ENCODE measurements at places on chromosomes 6 and 20.

DNA sequence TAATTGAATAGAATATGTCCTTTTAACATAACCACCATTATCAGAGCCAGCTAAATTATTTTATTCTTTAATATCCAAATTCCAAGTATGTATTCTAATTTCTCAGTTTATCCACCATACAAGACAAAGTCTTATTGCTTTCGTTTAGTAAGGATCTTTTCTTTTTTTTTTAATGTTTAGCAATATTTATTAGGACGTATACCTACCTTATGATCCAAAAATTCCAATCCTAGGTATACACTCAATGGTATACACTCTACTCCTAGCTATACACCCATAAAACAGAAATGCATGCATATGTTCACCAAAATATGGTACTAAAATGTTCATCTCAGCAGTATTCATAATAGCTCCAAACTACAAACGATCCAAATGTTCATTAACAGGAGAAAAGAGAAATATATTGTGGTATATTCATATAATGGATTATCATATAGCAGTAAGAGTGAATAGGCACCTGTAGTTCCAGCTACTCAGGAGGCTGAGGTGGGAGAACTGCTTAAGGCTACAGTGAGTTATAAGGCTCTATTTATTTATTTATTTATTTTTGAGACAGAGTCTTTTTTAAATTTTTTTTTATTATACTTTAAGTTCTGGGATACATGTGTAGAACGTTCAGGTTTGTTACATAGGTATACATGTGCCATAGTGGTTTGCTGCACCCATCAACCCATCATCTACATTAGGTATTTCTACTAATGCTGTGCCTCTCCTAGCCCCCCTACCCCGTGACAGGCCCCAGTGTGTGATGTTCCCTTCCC is 17.3 kb downstream of the TNFAIP3 start:
- DNase-seq = no peak

- DNase-seq = no peak
These were observed 17.6 kb downstream of the PRDM1 start for GRCh38 chr6:106103728-106104109.

DNA sequence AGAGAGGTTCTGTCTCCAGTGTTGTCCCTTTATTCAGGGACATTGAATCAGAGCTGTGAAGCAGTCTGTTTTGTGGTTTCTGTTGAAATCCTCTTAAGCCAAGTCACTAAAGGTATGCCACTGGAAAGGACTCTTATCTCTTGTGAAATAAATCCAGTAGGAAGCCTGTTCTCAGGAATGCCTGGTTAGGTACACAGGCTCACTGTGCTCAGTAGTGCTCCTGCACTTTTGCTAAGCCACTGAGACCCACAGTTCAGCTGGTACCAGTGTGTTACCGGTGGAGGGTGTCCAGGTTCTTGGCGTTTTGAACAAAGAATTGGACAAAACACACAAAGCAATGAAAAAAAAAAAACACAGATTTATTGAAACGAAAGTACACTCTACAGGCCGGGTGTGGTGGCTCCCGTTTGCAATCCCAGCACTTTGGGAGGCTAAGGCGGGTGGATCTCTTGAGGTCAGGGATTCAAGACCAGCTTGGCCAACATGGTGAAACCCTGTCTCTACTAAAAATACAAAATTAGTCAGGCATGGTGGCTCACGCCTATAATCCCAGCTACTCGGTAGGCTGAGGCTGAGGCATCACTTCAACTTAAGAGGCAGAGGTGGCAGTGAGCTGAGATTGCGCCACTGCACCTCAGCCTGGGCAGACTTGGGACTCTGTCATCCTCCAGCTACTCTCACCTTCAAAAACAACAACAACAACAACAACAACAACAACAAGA is 186.1 kb downstream of the JARID2 start:
- DNase-seq = no peak

DNA sequence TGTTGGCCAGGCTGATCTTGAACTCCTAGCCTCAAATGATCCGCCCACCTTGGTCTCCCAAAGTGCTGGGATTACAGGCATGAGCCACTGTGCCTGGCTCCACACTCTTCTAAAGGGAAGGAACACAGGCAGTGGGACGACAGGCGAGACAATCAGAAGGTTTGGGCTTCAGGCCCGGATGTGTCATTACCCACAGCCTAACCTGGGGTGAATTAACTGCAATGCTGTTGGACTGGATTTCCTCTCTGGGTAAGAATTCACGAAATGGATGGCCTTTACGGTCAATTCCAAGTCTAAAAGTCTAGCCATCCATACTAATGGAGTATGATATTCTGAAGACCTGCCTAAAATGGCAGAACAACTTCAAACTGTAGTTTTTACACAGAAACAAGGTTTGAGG is 83.7 kb upstream of the CCDC28A start:
- no peak for DNase-seq

DNA sequence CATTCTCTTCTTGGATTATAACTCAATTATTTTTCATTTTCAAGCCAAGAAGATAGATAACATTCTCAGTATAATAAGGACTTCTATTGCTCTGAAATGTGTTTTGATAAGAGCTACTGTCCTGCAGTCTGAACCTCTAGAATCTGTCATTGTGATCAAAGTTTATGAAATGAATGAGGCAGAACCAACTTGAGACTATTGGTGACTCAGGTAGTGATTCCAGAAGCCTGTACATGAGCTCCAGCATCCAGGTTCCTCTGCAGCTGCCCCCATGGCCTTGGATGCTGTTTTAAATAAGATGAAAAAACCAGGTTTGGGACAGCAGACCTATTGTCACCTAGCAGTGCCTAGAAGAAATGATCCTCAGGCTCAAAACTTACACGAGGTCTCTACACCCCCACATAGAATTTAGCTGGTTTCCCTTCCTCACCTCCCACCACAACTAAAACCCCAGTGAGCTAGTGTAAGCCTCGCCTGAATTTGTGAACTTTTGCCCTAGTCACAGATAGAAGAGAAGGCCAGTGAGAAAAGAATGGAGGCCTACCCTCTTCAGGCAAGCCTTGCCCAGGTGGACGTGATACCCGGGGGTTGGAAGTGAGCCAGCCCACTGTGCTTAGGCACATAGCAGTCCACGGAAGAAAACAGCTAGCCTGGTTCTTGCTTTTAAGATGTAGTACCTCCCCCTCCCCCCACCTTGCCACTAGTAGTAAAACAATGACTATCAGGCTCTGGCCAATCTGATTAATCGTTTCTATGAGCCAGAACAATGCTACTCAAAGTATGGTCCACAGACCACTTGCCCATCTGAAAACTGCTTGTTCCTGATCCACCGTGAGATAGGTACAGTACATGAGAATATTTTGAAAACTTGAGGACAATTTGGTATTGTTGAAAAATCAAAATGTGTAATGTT is 73.0 kb upstream of the SYNJ2 start:
- DNase-seq = no peak

DNA sequence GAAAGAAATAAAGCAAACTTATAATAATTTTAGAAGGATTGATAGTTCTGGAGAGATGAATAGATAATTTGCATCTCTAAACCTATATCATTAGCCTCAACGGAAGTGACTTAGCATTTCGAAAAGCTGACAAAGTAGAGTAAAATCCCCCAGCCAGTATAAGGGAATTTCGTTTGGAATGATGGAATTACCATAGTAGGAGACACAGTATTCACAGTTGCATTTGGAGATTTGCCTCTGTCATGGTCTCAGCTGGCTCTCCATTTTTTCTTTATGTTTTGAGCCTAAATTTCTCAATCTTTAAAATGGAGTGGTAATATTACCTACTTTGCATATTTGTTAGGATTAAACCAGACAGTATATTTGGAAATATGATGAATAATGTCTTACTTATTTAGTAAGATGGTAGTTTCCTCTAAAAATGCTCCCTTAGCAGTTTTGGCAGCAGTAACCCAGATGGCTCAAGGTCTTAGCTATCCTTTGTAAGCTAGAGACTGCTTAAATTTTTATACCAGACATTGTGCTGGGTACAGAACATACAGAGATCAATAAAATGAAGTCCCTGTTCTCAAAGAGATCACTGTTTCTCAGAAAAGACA is 58.2 kb downstream of the SMAP1 start:
- DNase-seq = no peak

DNA sequence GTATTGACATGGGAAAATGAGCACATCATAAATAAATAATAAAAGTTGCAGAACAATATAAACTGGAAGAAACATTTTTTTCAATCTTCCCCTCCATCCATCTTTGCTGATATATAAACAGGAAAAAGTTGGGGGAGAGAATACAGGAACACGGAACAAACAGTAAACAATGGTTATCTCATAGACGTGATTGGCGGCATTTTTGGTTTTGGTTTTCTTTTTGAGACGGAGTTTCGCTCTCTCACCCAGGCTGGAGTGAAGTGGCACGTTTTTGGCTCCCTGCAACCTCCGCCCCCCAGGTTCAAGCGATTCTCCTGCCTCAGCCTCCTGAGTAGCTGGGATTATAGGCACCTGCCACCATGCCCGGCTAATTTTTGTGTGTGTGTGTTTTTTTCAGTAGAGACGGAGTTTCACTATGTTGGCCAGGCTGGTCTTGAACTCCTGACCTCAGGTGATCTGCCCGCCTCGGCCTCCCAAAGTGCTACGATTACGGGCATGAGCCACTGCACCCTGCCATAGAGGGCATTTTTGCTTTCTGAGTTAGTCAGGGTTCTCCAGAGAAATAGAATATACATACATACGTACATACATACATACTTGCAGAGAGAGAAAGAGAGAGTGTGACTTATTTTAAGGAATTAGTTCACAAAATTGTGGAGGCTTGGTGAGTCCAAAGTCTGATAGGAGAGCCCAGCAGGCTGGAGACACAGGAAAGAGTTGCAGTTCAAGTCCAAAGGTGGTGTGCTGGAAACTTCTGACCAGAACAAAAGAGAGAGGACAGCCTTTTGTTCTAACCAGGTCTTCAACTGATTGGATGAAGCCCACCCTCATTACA is 22.6 kb downstream of the GNL1 start:
- DNase-seq = no peak

GRCh38 chr6:98775205-98775604 is 59.2 kb upstream of the POU3F2 start:
- DNase-seq = no peak

Data from NCI-H1092 treated with DMSO at 0.1 percent for 48 hours (cell line).